Heart right ventricle (tissue), 16 donors: ENCODE measurements at places on chromosomes 13 and 19.

DNA sequence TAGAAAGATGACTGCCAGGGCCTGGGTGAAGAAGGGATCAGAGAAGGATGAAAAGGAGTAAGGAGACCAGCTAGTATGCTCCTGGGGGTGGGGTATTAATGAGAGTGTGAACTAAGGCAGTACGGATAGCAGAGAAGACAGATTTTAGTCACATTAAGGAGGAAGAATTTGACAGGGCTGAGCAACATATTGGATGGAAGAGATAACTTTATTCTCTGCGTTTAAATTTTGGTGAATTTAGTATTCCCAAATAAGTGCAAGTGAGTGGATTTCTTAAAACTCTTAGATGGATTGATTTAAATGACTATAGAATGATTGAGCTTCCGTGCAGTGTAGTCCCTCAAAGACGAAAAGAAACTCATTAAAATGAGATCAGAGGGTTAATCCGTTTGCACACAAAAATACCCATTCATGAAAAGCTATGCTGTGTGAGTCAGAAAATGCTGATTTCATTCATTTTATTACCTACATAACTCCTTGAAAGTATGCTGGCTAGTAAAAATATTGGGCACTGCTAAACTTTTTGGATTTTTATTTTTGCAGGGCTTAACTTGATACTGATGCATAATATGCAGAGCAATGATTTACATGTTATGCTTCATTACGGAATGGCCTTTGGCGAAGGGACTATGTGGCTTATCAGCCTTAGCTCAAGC is 54.1 kb downstream of the WDFY2 start:
- no peak for DNase-seq

- DNase-seq = no peak
These were observed 56.2 kb downstream of the ATP11A start for GRCh38 chr13:112746044-112746443.

DNA sequence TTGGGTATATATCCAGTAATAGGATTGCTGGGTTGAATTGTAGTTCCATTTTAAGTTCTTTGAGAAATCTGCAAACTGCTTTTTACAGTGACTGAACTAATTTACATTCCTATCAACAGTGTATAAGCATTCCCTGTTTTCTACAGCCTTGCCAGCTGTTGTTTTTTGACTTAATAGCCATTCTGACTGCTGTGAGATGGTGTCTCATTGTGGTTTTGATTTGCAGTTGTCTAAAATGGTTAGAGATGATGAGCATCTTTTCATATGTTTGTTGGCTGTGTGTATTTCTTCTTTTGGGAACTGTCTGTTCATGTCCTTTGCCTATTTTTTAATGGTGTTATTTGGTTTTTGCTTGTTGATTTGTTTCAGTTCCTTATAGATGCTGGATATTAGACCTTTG is 4.0 kb upstream of the ZNF222 start:
- no peak for DNase-seq

DNA sequence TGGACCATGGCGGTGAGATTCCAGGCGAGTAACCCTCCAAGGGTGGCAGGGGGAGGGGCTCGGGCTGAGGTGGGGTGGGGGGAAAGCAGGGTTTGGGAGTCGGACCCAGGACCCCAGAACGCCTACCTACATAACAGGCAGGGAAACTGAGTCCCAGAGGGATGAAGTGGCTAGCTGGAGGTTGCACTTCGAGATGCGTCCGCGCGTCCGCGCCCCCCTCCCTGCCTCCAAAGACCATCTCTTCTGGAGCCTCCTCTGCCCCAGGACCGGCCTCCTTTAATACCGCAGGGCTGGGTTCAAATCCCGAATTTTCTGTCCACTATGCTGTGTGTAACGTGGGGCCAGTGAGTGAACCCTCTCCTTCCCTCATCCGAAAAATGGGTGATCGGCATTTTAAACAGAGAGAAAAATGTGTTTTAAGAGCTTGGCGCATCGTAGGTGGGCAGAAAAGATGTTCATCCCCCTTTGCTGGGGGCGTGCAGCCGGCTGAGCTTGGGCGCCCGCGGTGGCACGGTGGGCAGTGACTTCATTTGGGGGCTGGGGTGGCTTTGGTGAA is 13.8 kb downstream of the TJP3 start:
- no peak for DNase-seq

DNA sequence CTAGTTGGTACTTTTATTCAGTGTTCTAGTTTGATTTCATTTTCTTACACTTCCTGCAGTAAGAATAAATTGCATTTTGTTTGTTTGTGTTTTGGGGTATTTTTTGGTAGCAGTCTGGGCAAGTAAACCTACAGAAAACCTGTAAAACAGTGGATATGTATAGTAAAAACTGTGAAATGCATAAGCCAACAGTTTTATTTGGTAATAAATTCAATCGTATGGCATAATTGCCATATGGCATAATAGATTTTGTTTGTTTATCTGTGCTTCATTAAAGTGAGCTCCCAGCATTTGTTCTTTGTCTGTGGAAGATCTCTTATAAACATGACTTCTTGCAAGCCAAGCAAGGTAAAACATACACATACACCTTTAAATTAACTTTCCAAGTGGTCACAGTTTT is 111.9 kb downstream of the PCDH9 start:
- DNase-seq = no peak

DNA sequence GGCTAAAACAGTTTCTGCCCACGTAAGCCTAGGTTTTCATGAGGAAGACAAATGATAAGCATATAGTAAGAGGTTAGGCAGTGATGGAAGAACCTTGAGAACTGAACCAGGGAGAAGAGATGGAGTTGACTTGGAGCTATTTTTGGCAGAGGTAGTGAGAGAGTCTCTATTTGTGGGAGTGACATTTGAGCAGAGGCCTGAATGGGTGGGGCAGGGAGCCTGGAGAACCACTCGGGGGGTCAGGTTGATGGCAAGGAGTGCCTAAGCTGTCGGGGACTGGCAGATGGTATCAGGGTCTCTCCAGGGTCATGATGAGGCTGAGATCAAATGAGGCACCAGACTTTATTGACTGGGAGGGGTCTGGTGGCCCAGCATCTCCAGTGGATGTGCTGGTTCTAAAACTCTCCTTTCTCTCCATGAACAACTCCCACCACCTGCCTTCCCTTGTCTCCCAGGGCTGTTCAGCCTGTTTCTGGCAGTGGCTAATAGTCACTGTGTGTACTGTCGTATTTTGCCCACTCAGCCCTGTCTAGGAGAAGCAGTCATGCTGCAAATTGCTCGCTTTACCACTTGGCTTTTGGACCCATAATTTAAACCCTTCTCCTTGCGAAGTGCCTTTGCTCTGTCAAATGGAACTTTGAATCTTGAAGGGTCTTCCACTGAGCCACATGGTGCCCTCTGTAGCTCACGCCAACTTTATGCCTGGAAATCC is 3.6 kb downstream of the MAU2 start:
- DNase-seq = no peak

DNA sequence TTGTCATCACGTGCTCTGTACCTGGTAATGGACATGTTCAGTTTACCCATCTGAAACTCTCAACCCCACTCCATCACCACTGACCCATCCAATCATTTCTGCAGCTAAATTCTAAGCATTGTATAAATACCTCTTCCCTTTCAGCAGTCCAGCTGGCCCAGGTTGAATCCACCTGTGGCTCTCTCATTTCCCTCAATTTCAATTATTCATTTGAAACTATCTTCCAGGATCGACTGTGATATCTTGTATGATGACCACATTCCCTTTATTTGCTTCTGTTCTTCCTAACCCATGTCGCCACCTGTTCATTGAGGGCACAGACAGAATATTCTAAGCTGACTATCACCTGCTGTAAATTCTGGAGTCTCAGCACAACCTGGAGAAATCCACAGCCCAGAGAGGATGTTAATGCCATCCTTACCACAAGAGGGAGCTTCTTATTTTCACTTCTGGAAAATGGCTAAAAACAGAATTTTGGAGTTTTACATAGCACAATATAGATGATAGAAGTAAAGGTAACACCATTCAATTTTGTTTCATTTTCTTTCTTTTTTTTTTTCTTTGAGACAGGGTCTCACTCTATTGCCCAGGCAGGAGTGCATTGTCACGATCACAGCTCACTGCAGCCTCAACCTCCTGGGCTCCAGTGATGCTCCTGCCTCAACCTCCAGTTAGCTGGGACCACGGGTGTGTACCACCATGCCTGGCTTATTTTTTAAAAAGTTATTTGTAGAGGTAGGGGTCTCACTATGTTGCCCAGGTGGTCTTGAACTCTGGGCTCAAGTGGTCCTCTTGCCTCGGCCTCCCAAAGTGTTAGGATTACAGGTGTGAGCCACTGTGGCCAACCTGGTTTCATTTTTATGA is 38.6 kb downstream of the ZNF823 start:
- DNase-seq = no peak

DNA sequence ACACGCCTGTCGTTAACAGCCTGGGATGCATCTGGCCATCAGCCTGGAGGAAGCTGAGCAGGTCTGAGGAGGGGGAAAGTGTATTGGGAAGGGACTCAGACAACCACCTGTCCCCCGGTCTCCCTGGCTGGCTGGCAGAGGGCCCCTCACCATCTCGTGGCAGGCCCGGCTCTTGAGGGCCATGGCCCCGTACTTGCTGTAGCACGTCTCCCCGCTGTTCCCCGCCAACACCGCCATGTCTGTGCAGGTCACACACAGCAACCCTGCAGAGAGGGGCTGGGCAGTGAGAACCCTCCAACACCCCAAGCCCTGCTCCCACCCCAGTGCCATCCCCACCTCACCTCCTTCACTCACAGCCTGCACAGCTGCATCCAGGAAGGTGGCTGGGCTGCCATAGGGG is 4.0 kb downstream of the TRMT1 start:
- no peak for DNase-seq

- no peak for DNase-seq
These were observed 88.6 kb upstream of the FARP1 start for GRCh38 chr13:98054301-98054700.
